Stimulated activated CD4-positive, alpha-beta T cell treated with anti-CD3 and anti-CD28 coated beads, Interleukin-12 subunit alpha, Interleukin-12 subunit beta, amount 100 ng/mL, for 24 hours (primary cell): ENCODE measurements at places on chromosomes 7 and 10.
A peak's percentile ranks its signal among the peaks of the same experiment; 100 is the strongest.

- no peak for DNase-seq
Observed at GRCh38 chr7:42227936-42228591, 8.9 kb downstream of the GLI3 start.

DNA sequence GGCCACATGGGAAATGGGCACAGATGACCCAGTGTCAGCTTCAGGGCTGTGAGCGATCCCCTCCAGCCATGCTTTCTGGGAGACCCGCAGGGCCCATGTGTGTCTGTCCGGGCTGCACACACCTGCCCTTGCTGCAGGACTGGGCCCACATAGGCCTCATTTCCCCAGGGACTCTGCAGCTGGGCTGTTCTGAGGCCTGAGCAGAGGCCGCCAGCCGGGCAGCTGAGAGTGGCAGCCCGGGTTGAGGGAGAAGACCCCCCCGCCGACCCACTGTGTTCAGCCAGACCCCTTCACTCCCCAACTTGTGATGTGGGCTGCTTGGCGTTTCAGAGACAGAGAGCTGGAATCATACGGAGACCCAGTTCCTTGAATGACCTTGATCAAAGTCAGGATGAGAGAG lies 50.1 kb upstream of the DPYSL4 start:
- no peak for DNase-seq

GRCh38 chr7:53246957-53247356 lies 211.5 kb downstream of the POM121L12 start:
- no peak for DNase-seq

GRCh38 chr10:113049881-113050280 lies 99.8 kb downstream of the TCF7L2 start:
- DNase-seq, result no peak

- DNase-seq, result no peak
Observed at GRCh38 chr10:67401711-67402110, 294.3 kb downstream of the CTNNA3 start.

- DNase-seq, result no peak
Observed at GRCh38 chr7:46933596-46933995, 648.3 kb downstream of the TNS3 start.

- DNase-seq, result no peak
Observed at GRCh38 chr7:155806096-155806871, 6.0 kb downstream of the SHH start.

DNA sequence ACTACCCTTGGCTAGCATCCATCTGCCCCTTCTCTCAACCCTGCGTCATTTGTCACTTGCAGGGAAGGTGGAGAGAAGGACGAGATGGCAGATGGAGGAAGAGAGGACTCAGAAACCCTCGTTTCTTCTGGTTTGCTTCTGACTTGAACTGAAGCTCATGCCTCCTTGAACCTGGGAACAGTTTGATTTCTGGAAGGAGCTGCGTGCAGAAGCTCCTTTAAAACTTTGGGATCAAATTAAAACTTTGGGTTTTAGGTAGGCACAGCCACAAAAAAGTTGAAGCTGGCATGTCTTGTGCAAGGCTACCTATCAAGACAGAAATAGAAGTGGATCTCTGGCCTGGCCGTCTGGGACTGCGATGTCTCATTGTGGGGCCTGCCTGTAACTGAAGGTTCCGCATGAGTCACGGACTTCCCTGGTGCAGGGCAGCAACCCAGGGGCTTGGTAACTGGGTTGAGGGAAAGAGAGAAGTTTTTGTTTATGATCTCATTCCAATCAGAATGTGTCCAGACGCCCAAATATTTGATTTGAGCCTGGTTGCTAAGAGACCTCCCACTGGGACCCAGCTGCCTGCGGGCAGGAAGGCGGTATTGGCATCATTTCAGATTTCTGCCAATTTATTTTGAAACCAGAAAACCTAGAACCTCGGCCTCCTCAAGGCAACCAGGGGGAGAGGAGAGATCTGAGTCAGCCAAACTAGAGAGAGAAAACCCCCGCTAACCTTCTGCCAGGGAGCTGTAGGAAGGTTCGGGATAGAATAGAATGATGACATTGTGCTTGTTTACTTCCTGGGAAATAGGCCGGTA lies 15.8 kb upstream of the CAMK1D start:
- peak; percentile 31 for DNase-seq

DNA sequence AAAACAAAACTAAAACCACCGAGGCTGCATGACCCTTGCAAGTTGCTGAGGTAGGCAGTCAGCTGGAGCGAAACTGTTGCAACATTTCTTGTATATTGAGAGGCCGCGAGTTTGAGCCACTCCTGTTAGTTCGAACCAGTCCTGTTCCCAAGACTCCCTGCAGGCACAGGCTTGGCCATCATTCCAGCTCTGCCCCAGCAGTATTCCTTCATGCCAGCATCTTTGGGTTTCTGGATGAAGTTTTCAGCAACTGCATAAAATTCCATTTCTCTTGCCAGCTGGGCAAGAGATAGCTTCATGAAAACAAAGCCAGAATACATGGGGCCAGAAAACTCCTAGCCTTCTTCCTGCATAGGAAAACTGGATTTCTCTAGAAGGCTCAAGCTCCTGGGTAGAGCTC lies 207.6 kb downstream of the FRMD4A start:
- DNase-seq, result no peak

GRCh38 chr7:82567841-82568240 lies 124.3 kb upstream of the CACNA2D1 start:
- DNase-seq, result no peak

- no peak for DNase-seq
Observed at GRCh38 chr10:11846542-11846941, 23.4 kb downstream of the PROSER2 start.

DNA sequence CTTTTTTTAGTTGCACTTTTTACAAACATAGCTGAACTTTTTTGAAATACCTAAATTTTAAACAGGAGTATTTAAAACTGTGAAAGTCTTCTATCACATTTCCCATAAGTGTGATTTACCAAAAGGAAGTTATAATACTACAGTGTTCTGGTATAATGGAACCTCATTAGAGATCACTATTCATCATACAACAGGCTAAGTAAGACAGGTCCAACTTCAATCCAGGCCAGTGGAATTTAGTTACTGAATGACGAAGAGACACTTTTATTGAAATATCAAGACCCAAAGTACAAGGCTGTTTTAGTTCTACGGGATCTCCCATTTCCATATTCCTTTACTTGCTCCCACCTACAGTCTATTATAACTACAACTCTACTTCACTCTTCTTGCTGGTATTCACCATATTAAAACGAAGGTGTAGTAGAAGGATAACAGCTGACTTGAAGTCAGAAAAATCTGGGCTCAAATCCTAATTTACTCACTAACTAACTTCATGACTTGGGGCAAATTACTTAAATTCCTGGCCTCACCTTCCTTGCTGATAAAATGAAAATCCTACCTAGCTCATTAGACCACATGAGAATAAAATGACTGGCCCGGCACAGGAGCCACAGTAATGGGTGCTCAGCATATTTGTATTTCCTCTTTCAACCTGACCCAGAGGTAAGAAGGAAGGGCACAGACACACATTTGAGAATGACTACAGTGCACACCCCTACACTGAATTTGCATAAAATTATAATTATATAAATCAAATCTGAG lies 21.6 kb downstream of the GPAM start:
- DNase-seq, result no peak

DNA sequence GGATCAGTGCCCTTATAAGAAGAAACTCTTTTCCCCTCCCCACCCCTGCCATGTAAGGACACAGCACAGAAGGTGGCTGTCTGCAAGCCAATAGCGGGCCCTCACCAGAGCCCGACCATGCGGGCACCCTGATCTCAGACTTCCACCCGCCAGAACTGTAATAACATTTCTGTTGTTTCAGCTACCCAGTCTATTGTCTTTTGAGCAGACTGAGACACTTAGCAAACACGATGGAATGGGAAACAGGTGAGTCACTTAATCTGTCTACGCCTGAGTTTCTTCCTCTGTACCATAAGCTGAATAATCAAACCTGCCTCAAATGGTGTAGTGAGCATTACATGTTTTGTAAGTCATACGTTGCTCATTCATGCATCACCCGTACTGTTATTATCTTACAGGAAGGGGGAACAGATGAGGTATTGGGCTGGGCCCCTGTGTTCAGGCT lies 58.2 kb downstream of the STRA8 start:
- DNase-seq, result no peak

DNA sequence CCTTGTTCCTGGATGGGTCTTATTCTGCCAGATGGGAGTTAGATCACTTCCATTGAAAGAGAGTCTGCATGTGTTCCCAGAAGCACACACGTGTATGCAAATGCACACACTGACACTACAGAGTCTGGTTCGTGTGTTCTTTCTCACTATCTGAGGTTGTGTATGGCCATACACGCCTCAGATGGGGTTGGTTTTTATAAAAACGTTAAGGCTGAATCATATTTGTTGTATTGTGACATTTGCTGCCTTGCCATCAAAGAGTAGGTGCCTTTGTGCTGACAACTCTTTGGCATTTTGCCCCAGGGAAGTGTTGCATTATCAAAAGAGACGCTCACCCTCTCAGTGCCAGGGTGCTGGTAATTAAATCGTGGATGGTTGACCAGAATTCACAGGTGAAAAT lies 37.7 kb upstream of the HDAC9 start:
- no peak for DNase-seq

- DNase-seq, result no peak
Observed at GRCh38 chr10:104146882-104147281, 24.9 kb downstream of the SFR1 start.

DNA sequence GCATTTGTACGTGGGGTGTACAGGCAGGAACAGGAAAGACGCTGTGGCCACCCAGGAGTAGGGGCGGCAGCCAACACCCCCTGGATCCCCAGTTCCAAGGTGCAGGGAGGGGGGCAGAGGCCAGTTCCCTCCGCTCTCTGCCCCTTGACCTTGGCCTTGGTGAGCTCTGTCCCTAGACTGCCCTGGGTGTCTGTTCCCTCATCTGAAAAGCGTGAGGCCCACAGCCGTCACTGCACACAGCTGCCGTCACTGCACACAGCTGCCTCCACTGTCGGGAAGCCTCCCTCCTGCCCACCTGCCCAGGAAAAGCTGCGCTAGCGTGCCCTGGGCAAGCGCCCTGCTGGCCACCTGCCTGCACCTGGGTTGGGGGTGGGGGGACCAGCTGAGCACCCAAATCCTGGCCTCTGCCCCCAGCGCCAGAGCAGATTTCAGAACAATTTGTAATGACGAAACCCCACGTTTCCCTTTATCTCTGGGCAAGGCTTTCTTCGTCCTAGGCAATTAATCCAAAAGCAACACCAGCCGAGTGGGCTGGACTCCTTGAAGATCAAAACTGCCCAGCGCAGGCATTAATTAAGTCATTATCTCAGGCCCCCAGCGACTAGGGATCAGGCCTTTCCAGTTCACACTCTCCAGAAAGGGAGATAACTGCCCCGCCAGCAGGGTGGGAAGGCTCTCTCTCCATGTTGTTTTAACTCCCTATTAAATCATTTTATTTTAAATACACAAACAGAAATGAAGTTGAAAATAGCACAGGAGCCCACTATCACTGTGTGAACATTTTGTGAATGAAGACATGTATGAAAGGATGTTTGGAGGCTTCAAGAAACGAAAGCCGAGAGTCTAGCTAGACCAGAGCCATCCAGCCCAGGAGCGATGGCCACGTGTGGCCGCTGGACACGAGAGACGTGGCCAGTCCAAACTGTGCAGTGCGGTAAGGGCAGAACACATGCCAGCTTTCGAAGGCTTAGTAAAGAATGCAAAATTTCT lies 4.0 kb upstream of the PDGFA start:
- DNase-seq, result no peak

DNA sequence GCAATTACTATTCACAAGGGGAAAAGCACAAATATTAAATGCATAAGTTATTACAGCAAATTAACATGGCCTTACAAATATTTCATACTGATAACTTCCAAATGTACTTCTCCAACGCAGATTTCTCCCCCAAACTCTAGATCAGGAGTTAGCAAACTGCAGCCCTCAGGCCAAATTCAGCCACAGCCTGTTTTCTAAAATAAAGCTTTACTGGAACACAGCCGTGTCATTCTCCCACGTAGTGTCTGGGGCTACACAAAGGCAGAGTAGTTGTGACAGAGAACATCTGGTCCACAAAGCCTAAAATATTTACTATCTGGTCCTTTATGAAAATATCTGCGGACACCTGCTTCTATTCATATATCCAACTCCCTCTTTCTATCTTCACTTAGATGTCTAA lies 151.8 kb upstream of the AHR start:
- no peak for DNase-seq

DNA sequence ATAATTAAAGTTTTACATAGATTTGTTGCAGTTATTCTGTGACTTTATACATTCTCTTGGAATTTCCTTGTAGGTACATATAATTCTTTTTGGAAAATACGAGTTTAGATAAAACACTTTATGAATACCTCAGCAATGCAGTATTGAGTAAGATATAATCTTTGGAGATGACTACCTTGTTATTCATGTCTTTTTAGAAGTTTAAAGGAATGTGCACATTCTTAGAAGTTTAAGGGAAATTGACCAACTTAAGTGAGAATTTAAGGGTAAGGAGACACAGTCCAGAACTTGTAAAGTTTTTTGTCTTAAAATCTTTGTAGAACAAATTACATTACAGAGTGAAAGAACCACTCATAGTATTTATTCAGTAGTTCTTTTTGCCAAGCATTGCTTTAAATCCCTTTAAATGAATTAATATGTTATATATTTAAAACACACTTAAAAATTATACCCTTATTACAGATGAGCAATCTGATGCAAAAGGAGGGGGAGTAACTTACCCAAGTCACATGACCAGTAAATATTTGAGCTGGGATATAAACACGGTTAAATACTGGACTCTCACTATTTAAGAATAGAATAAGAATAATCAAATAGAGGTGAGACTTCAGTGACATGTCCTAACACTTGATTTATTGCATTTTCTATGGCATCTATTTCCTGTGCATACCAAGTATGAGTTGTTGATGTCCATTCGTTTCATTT lies 139.5 kb upstream of the FERD3L start:
- no peak for DNase-seq

- DNase-seq, result no peak
Observed at GRCh38 chr7:128869944-128870285, 7.3 kb downstream of the ATP6V1F start.

GRCh38 chr10:117754770-117755658 lies 212.5 kb downstream of the EMX2 start:
- no peak for DNase-seq

- no peak for DNase-seq
Observed at GRCh38 chr7:70587739-70588138, 544.2 kb upstream of the GALNT17 start.

- no peak for DNase-seq
Observed at GRCh38 chr10:3813267-3813666, 28.3 kb upstream of the KLF6 start.

DNA sequence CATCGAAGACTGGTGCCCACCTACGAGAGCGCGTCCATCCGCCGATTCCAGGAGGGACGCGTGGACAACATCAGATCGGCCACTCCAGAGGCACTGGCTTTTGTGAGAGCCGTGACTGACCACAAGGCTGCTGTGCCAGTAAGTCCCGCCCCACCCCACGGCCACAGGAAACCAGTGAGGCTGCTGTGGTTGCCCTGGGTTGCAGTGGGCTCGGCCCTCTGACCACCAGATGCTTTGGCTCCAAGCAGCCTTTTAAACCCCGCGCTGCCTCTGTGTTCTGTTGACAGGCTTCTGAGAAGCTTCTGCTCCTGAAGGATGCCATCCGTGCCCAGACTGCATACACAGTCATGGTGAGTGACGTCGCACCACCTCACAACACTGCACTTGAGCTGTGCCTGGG lies 24.4 kb upstream of the C10orf53 start:
- DNase-seq, result no peak
